H1 (cell line): ENCODE measurements at places on chromosomes 2 and 18. TPM values are rescaled to one million over a fixed set of nuclear protein-coding genes. Genes with fewer than 3 reads are reported as not detected.

GRCh38 chr2:172427256-172427989 lies at the start of gene ITGA6:
Gene ITGA6, plus strand, starts transcription at chr2:172427586.
- no peak for DNase-seq

- DNase-seq, result no peak
These were observed 188.9 kb downstream of the LDLRAD4 start for GRCh38 chr18:13407484-13407883.

DNA sequence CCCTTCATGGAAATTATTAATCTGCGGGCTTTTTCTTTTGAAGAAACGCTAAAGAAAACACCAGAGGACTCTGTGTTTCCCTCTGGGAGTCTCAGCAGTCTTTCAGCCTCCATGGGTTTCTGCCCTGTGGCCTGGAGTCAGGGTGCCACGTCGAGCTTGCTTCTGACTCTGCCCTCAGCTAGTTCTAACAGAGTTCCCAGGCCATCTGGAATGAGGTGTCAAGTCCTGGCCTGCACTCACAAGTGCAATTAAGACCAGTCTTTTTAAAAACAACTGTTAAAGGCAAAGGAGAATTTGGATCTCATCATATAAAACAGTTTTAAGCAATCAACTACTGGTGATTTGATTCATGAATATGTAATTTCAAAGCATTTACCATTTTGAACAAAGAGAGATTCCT lies 157.3 kb downstream of the RHBDD1 start:
- no peak for DNase-seq

GRCh38 chr18:56221195-56222065 lies 417.0 kb downstream of the TXNL1 start:
- no peak for DNase-seq

DNA sequence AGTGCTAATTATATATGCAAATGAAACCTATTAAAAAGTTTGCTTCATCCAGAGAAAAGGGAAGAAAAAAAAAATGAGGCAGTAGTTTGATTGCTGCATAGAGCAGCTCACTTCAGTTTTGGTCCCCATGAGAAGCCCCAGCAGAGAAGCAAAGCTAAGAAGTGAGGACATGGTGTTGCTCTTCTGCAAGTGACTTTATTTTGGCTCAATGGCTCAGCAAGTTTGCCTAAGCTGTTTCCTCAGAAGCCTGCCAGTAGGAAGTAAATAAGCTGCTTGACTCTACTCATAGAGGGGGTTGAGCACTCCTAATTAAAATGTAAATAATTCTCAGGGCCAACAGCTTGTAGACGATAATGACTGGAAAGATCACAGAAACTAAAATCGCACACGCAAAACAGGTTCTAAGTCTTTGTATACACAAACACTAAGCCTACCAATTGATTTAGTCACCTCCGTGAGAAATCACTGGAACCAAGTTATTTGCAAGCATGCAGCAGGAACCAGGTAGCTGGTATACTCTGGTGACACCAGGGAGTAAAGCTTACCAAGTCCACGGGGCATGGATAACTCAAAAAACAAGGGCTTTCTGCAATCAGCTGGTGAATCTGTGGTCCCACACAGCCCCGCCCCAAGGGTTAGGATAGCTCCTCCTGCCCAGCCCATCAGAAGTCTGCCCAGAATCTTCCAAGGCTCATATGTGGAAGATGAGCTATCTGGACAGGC lies 39.7 kb upstream of the NABP1 start:
- DNase-seq, result no peak

The COL6A3 gene
- 3.4 and 3.5 TPM in 2 replicates for total RNA-seq
